ENCODE measurements at places on chromosomes 13 and 19.

- no peak for DNase-seq
Observed at GRCh38 chr19:21843081-21843480, 7.1 kb upstream of the ZNF43 start.

DNA sequence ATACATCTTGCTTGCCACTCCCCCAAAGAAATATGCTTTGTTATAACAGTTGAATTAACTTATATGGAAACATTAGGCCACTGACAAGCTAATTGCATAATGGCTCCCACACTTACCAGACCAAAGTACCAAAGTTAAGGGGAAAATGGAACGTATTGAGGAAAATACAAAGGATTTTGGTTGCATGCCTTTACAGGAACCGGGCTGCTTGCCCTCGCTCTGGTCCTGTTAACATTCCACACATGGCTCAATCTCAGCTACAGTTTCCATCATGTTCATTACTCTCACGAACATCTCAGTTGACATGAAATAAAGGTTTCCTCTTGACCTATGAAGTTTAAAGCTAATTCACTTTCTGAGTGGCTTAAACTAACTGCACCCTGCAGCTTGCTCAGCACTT is 220.7 kb upstream of the RXFP2 start:
- DNase-seq, result no peak

GRCh38 chr19:18967358-18968146 is 26.5 kb upstream of the HOMER3 start:
- DNase-seq, result no peak

DNA sequence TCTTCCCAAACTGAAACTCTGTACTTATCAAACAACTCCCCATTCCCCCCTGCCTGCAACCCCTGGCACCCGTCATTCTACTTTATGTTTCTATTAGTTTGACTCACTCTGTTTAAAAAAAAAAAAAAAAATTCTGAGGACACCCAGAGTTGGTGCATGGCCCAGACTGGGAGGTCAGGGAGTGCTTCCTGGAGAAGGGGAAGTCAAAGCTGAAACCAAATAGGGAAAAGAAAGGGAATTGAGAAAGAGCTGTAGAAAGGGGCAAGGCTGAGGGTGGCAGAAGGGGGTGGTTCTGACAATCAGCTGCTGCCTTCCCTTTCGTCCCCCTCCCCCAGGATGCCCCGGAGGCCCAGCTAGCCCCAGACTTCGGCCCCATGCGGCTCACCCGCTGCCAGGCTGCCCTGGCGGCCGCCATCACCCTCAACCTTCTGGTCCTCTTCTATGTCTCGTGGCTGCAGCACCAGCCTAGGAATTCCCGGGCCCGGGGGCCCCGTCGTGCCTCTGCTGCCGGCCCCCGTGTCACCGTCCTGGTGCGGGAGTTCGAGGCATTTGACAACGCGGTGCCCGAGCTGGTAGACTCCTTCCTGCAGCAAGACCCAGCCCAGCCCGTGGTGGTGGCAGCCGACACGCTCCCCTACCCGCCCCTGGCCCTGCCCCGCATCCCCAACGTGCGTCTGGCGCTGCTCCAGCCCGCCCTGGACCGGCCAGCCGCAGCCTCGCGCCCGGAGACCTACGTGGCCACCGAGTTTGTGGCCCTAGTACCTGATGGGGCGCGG is 9.0 kb upstream of the STRN4 start:
- no peak for DNase-seq

DNA sequence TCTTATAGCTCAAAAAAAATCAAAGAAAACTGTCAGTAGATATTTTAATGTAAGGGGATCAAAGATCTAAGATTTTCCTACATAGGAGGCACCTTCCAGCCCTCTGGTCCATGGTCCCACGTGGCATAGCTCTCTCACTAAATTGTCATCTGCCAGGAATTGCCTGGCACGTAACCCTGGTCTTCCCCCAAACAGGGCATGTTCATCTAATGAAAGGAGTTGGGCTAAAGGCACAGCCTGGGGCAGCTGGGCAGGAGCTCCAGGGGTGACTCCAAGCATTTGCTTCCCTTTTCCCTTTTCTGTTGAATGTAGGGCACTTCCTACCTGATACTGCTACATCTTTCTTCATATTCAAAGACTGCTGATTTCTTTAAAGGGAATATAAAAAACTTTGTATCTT is 148.7 kb downstream of the COL4A1 start:
- DNase-seq, result no peak

DNA sequence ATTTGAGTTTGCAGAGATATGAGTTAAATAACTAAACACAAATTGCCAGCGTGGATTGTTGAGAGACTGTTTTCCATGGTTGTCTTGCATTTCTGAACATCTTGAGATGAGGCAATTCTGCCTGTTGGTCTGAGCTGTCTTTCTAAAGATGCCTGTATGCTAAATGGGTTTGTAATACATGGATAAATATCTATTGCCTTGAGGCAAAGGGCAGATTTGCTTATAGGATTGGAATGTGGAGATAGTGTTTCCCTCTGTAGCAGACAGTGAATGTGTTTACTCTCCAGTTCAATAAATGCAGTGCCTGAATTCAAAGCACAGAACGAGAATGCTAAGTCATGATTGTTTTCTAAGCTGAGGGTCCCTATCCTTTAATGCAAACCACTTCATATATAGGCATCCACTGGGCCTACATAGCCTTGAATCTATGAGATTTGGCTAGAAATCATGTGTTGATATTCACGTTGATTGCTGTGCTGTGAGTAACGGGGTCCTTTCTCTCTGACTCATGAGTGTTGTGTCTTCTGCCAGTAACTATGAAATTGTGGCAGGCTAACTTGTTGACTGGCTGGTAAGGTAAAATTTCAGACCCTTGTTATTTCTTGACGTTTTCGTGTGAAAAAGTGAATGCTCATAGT is 2554.8 kb downstream of the PCDH9 start:
- no peak for DNase-seq

- peak; percentile 24 for DNase-seq
Observed at GRCh38 chr19:18543814-18544475, 572 bp upstream of the FKBP8 start.

DNA sequence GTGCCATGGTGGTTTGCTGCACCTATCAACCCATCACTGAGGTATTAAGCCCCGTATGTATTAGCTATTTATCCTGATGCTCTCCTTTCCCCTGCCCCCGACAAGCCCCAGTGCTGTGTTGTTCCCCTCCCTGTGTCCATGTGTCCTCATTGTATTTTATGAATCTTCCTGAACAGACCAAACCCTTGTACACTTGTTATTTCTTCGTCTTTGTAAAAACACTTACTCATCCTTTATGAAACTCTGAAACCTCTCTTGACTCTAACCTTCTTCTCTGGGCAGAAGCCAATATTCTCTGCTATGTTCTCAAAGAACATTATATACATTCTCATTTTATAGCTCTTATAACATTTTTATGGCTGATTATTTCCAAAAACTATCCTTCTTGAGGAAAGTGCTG is 746.9 kb downstream of the EFNB2 start:
- DNase-seq, result no peak

- no peak for DNase-seq
Observed at GRCh38 chr19:5281588-5281987, 59.0 kb downstream of the PTPRS start.

DNA sequence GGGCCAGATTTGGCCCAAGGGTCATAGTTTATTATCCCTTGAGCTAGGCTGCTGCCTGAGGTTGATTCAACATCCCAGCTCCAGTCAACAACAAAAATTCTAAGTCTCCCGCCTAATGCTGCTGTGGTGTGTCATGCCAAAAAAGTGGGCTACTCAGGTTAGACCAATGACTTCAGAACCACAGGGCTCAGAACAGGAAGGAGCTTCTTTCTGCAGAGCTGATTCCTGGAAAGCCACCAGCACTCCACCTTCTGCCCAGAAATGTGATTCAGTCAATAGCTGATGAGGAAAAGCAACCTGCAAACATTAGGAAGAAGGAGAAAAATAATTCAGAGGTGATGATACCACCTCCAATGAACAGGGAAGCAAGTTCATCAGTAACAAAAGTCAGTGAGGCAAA is 56.1 kb upstream of the SERPINE3 start:
- no peak for DNase-seq

DNA sequence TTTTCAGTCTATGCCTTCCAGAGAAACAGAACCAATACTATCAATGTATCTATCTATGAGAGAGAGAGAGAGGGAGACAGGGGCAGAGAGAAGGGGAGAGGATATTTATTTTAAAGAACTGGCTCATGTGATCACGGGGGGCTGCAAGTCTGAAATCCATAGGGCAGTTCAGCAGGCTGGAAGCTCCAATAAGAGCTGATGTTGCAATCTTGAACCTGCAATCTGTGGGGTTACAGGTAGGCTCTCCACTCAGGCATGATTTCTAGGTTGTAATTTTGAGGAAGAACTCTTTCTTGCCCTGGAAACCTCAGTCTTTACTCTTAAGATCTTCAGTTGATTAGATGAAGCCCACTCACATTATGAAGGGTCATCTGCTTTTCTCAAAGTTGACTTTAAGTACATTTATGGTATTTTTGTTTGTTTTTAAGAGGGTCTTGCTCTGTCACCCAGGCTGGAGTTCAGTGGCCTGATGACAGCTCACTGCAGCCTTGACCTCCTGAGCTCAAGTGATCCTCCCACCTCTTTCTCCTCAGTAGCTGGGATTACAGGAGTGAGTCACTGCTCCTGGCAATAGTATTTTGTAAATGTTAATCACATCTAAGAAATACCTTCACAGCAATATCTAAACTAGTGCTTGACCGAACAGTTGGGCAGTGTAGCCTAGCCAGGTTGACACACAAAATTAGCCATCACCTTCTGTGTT is 376.4 kb downstream of the FGF9 start:
- no peak for DNase-seq

- DNase-seq, result no peak
Observed at GRCh38 chr19:343941-344624, 513 bp downstream of the MIER2 start.
